ENCODE measurements at places on chromosomes 12 and 14.

DNA sequence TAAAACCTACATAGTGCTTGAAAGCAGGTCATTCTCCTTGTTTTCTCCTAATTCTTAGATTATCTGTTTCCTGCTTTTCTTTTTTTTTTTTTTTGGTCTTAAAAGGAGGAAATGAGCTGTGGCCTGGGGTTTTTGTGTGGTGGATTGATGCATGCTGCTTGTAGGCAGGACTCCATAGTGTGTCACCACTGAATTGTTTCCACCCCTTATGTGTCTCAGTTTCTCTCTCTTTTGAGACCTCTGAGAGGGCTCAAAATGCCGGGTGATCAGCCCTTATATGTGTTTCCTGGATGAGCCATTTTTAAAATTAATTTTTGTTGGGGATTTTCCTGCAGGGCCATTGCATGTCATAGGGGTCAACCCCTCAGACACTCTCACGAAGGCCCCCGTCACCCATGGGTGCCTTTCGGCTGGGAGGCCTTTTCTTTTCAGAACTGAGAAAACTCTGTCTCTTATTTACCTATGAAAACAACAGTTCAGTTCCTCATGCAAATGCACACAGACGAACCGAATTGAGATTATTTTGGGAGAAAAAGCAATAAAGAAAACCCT is 32.0 kb upstream of the LRRK2 start:
- DNase-seq, result peak; percentile 12

GRCh38 chr12:92561543-92561899 is 141.3 kb upstream of the PLEKHG7 start:
- no peak for DNase-seq

DNA sequence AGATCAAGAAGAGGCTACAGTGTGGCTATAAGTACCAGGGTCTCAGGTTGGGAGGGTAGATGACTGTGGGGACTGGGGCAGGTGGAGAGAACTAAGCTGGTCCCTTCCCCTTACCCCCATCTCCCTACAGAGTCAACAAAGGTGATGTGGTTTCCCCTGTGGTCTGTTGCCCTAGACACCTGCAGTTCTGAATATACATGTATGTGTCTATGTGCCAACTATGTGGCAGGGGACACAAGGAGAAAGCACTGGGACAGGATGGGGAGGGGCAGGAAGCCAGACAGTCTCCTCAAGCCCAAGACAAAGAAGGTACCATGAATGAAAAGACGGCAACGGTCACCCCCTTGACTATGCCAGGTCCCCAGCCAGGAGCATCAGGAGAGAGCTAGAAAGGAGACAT is 4.5 kb upstream of the HDAC7 start:
- no peak for DNase-seq

DNA sequence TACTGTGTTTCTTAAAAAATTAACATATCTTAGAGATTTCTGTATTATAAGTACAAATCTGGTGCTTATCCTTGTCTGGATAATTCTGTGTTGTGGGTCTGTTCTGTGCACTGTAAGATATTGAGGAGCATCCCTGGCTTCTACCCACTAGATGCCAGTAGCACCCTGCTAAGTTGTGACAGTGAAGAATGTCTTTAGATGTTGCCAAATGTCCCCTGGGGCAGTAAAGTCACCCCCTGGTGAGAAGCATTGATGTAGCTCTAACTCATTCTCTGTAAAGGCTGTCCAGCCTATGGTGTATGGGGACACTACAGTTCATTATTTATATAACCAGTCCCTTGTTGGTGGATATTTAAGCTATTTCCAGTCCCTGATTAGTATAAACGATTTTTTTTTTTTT is 31.4 kb downstream of the MAP1LC3B2 start:
- no peak for DNase-seq

- DNase-seq, result no peak
Measured at GRCh38 chr12:58596381-58596780, 323.9 kb downstream of the LRIG3 start.

DNA sequence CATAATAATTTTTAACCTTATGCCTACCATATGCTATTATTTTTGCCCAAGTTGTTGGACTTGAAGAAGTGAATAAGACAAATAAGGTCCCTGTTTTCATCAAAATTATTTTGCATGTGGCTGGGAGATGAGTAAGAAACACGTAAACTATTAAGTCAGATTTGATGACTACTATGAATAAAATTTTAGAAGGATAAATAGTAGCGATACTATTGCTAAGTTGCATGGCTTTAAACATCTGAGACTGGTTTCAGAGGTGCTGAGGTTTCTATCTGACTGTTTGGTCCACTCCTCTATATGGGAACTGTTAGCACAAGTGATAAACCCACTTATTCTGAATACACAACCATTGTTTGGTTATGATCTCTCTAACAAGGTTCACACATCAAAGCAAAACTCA is 674.3 kb upstream of the MDGA2 start:
- DNase-seq, result no peak

DNA sequence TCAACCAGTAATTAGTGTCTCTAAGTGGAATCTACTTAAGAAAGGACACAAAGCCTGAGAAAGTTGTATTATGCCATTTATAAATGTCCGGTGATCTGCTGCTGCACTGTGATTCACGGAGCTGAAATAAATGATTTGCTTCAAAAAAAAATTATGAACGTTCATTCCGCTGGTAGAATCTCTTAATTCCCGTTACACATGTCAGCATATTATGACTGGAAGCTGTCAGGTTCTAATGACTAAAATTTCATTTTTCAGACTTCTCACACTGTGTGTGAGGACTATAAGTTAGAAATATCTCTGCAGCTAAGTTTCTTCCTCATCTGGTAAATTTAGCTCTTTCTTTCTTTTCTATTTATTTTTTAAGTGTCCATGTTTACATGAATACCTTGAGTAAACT is 647.1 kb downstream of the VRK1 start:
- no peak for DNase-seq

Data from kidney capillary endothelial cell (primary cell).